ENCODE measurements at places on chromosomes 2 and 18.

DNA sequence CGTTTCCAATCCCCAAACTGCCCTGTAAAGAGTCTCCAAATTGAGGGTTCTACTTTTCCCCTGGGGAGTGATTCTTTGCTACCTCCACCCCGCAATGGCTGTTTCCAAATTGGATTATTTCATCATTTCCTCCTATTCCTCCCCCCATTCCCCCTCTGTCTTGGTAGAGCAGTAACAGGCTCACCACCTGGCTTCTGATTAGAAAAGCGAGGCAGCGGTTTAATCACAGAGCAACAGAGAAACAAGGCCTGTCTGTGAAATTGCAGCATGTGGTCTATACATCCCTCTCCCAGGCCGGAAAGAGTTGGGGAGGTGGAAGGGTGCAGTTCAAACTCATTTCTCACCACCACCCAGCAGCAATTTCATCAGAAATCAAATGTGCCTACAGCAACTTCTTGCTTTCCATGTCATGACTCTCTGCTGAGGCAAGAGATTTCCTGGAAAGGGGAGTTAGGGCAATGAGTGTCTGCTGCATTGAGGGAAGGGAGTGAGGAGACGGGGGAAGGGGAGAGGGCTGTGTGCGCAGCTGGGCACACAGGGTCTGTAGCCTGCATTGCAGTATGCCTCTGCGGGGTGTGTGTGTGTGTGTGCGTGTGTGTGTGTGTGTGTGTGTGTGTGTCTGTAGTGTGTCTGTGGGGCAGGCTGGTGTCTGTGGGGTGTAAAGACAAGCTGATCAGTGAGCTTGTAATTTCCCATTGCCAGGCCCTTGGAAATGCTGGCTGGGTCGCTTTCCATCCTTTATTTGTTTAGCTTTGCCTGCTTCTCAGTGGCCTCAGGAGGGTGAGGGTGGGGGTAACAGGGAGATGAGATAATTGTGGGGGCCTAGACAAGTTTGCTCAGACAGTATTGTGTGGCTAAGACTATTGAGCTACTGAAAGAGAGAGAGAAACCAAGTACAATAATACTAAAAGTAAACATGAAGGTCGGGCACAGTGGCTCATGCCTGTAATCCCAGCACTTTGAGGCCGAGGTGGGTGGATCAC is 13.5 kb upstream of the IGFBP2 start:
- DNase-seq: peak; percentile 70

DNA sequence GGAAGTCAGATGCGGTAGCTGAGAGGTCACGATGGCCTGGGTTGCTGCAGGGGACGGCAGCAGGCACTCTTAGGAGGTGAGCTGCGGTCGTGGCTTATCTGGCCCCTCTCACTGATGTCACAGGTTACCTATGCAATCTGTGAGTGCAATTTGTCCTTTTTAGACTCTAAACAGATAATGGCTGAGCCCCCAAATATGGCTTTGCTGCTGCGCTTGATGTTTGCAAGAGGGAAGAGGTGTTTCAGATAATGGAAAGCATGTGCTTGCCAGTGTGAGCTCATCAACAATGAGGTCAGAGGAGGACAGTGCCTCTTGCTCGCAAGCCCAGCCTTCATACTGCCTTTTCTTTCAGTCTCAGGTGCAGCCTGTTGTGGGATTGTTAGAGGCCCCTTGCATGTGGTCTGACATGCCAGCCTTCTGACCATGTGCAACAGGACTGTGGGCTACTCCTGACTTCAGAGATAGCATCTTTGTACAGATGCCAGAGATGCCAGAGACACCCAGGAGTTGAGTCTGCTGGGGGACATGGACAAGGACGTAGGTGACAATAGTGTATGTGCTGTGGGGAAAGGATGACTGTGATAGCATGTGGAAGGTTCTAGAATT is 151.3 kb downstream of the TANC1 start:
- no peak for DNase-seq

GRCh38 chr18:47997338-47997780 is 66.9 kb upstream of the SMAD2 start:
- DNase-seq: peak; percentile 69

GRCh38 chr18:12608301-12608700 is 49.6 kb downstream of the SPIRE1 start:
- no peak for DNase-seq

DNA sequence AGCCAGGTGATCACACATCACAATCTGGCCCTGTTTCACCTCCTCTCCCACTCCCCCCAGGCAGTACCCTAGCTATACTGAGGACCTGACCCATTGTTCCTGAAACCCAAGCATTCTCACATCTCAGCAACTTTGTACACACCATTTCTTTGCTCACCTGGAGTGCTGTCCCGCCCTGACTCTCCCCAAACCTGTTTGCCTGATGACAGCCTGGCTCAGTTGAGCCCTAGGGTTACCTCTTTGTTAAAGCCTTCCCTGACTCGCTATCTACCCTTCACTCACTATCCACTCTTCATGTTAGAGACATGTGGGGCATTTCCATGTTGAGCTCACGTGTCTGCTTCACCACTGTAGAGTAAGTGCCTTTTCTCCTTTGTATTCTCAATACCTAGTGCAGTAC is 49.1 kb downstream of the GREB1L start:
- DNase-seq: peak; percentile 11

GRCh38 chr18:78126106-78126505 is 853.5 kb upstream of the SALL3 start:
- no peak for DNase-seq

DNA sequence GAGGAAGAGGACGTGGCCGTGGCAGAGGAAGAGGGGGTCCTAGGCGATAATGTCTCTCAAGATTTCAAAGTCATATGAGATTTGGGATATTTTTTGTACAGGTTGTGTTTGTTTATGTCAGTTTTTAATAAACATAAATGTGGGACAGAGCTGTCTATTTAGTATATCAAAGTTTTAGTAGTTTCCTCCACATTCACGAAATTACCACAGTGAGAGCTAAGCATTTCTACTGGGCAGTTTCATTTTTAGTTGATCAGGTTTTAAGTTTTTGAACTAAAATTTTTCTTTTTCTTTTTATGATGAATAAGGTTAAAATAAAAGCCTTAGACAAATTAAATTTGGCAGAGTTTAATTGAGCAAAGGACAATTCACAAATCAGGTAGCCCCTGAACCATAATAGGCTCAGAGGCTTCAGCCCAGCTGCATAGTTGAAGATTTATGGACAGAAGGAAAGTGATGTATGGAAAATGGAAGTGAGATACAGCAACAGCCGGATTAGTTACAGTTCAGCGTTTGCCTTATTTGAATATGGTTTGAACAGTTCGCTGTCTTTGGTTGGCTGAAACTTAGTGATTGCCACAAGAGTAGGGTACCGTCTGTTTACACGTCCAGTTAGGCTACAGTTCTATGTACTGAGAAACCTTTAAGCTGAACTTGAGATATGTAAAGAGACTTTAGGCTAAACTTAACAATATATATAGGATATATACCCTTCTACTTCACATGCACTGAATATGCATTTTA is 17.1 kb downstream of the SNRPD1 start:
- DNase-seq: no peak

DNA sequence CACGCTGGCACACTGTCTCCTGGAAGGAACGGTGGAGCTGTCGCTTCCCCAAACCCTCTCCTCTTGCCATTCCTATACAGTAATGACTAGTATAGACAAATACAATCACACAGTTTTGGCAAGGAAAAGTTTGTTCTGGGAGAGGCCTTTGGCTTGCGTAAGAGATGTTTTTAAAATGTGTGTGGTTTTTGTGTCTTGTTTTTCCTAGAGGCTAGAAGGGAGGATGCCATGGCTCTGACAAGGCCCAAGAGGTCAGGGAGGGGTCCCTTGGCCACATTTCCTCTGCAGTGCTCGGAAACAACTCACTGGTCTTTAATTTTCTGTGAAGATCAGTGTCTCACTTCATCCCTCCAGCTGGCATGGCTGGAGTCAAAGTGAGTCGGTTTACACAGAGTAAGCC is 195.9 kb downstream of the SH3RF3 start:
- no peak for DNase-seq

GRCh38 chr18:75548353-75548905 is 120.9 kb upstream of the SMIM21 start:
- DNase-seq: peak; percentile 43

- peak; percentile 78 for DNase-seq
These were observed 2.6 kb downstream of the INHA start for GRCh38 chr2:219574484-219575311.

GRCh38 chr2:86284401-86284841 is 53.0 kb downstream of the REEP1 start:
- no peak for DNase-seq

DNA sequence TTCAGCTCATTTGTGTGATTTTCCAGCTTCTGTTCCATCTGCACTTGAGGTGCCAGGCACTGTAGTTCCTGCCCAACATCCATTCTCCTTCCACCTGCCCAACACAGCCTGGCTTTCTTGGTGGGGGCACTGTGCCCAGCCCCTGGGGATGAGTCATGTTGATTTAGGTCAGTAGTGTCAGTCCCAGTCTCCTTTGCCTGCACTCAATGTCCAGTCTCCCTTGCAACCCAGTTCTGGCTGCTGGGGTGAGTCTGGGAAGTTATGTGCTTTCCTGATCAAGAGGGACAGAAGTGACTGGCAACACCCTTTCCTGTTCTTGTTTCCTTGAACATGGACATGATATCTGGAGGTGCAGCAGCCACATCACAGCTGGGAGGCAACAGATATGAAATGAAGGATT is 1.5 kb upstream of the ASB18 start:
- DNase-seq: no peak

GRCh38 chr2:100767224-100767653 is 52.7 kb upstream of the NPAS2 start:
- no peak for DNase-seq

DNA sequence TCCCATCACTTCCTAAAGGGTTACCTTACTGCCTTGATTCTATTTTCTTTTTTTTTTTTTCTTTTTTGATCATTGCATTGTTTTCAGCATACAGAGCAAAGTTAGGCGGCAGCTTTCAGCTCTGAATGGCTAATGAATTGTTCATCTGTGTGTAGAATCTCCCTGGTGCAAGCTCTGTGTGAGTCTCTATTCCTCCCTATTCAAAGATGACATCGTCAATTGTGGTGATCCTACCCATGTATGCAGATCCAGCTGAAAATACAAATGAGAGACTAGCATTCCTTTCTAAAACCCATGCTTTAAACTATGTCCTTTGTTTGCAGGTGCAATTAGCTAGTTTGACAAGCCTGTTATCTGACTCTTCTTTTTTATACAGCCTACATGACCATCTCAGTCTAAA is 539.0 kb downstream of the ARHGAP15 start:
- DNase-seq: no peak

DNA sequence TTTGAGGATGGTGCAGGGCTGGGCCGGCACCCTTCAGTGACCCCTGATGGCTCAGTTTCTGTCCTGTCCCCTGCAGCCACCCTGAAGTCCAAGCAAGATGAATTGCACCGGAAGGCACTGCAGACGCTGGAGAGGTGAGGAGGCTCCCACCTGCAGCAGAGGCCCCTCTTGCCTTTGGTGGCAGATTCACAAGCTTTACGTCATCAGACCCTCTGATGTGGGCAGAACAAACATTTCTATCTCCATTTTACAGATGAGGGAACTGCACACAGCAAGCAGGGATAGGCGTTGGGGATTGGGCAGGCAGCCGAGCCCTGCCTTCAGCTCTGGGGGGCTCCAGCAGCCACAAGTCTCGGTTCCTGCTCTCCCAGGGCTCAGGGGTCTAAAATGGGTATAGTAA is 107.7 kb upstream of the MCFD2 start:
- DNase-seq: no peak

All from DMS53 (cell line).